ENCODE measurements at places on chromosomes 6 and 20. TPM values are rescaled to one million over a fixed set of nuclear protein-coding genes. Genes with fewer than 3 reads are reported as not detected.

DNA sequence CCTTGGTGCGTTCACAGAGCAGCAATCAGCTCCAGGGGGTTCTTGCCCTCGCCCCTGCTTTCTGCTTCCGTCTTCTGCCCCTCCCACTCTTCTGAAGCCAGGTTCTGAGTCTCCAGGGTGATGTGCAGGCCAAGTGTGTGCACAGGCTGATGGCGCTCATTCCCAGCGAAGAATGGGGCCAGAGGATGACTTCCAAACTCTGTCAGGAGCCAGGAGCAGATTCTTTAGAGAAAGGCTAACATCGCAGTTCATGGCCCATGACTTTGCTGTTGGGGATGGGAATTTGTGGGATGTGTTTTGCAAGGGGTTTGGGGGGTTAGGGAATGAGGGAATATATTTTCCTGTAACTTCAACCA lies 56.1 kb upstream of the CCN6 start:
- DNase-seq = no peak

Gene DEFB127
- not detected for total RNA-seq

Gene MEI4
- total RNA-seq = 0.47 TPM

Gene SNAP25
- total RNA-seq = 92.5 TPM

Gene GCNT2
- 14.8 TPM for total RNA-seq

Gene POM121L2
- total RNA-seq = not detected

DNA sequence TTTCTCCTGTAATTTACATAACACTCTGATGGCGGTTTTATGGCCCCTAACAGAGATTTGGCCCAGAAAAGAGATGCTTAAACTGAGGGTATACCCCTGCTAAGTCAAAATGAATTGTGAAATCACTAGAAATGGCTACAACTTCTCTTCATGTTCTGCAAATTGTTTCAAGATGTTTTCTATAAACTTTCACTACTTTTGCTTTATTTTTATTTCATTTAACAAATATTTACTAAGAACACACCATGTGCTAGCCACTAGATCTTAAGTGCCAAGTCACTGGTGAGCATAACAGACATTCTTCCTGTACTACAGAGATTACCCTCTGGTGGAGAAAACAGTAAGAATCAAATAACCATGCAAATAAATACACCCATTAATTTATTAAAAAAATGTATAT lies 87.6 kb downstream of the KCNQ5 start:
- DNase-seq = no peak

- DNase-seq = no peak
These were observed 161.0 kb downstream of the BACH2 start for GRCh38 chr6:90135667-90136066.

Gene THBS2
- total RNA-seq = 15.8 TPM

DNA sequence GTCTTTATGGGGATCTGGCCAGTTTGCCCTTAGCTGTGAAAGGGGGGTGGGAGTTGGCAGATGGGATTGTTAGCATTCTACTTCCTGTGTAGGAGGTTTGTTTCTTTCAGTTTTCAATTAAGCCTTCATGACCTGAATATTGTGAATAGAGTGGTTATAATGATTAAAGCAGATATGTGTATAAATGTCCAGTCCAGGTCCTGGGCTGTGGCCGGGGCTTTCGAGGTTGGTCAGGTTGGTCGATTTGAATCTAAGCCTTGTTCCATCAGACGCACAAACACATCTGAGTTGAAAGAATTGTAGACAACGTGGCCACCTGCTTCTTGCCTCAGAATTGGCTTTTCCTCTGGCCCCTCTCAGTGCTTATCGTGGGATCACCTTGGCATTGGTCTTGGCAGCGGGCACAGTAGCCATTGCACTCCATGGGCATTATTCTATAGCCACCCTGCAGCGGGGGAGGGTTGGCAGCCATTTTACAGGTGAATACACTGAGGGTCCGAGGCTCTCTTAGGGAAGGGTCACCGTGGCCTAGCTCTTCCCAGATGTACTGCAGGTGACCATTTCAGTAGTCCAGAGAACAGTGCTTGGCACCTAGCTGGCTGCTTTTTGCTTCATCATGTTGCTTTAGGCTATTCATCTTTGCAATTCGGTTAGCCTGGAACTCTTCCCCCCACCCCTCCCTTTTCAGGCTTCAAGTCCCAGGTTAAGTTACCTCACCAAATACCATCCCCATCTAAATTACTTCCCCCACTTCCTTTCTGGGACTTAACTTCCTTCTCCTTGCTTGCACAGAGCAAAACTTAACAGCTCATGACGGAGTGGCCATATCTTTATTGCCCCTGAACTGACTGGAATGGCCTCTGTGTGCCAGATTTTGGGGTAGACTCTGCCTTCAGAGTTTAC lies 1.1 kb downstream of the RNF114 start:
- no peak for DNase-seq

Gene HCRTR2
- 14.3 TPM for total RNA-seq

Gene DHX16
- total RNA-seq = 20.9 TPM

- no peak for DNase-seq
These were observed 118.4 kb downstream of the GRM4 start for GRCh38 chr6:34027445-34027936.

- DNase-seq = no peak
These were observed 758.9 kb upstream of the MMS22L start for GRCh38 chr6:98041921-98042320.

Gene OR2B6
- total RNA-seq = not detected

- DNase-seq = no peak
These were observed 104.9 kb upstream of the CEP162 start for GRCh38 chr6:84332139-84333034.

Data from occipital lobe (tissue), 3 donors.